ENCODE measurements at places on chromosomes 6 and 20. TPM values are rescaled to one million over a fixed set of nuclear protein-coding genes. Genes with fewer than 3 reads are reported as not detected.
A peak's percentile ranks its signal among the peaks of the same experiment; 100 is the strongest.

Gene FRMD1
- total RNA-seq, result not detected

Gene CLIC5
- total RNA-seq, result 7.4 TPM

Gene DEFB127
- not detected for total RNA-seq

Gene CEBPB
- total RNA-seq, result 177 TPM

Gene FAM209B
- total RNA-seq, result not detected

Gene C6orf52
- total RNA-seq, result not detected

DNA sequence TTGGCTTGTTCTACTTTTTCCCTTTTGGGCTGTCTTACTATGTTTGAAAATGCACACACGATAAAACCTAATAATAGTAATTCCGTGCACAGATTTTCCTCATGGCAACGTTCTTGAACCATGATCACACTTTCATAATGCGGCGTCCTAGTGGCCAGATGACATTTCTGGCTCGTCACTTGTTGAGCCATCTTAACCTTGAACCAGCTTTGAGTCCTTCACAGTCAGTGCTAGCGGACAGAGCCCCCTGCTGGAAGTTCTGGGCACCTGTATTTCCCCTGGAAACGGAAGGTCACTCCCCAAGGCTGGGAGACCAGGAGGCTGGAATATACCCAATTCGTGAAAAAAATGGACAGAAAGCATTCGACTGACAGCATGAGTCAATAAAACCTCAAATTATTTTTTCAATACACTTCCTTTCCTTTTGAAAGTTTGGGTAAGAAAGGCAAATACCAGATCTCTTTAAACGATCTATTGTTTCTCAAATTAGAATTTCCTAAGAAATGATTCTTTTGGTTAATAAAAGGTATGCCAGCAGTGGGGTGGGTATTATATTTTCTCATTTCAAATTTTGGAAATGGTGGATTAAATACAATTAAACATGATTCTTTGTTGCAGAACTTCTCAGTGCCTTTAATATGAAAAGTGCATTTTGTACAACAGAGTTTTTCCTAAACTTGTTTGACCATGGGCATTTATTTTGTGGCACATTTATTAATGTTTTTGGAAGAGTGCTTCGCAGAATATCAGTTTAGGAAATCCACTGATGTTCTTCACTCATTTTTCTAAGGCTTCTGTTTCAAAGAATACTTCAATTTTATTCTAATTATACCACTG lies 542.3 kb downstream of the QKI start:
- peak; percentile 81 for DNase-seq

DNA sequence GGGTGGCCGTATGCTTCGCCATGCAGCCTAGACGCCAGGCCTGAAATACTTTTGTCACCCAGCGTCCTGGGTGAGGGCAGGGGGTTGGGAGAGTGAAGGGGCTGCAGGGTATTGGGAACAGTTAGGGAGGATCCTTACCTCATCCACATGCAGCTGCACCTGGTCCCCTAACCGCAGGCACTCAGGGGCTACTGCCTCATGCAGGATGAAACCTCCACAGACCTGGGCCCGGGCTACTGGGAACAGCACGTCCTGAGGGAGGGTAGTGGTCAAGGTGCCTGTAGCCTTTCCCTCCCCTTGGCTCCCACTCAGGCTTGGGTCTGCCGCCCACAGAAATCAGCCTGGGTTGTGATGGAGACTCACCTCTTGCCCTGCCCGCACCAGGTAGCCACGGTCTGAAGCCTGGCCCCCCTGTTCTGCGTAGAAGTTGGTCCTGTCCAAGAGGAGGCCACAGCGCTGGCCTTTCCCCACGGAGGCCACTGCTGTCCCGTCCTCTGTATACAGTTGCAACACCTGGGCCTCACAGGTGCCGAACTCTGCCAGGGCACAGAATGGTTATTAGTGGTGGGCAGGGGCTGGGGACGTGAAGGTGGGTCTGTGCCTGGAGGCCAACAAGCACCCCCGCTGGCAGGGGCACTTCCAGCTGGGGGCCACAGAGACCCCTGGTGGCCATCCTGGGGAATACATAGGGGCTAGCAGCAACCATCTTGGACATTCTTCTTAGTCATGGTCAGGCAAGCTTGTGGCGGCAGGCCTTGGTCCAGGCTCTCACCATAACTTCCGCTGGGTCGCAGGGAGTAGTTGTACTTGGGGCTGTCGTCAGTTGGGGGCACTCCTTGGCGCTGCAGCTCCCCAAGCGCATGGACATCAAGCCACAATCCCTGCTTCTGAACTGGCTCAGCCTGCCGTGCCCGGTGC lies 8.6 kb downstream of the AARS2 start:
- DNase-seq, result peak; percentile 25

DNA sequence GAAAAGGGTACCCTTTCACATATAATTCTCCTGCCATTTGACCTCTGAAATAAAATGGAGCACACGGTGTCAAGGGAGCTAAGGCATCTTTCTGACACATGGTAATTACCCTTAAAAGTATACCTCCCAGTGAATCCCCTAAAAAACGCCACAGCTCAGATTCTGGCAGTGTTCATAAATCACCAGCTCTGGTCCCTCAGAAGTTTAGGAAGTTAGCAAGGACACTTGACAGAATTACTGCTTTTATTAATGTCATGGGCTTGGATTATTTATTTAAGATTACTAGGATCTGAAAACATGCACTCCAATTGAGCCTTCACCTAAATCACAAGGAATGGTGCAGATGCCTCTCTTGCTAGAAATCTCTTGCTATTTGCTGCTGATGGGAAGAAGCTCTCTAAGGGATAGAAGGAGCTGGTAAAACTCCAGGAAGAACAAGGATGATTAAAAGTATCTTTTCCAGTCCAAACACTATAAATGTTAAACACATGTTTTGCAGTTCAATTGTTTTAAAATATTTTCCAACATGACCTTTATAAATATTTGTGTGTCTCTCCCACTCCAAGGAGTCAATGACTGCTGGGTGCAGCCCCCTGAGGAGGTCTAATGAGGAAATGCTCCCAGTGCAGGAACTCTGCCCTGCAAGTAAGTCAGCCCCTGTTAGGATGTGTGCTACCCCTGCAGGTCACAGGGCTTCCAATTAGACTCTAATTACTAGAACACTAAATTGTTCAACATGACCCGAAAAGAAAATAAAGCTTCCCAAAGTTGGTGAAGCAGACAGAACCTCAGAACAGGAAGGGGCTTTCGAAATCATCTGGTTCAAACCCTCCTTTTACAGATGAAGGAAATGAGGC lies 230.3 kb downstream of the TFAP2A start:
- DNase-seq, result no peak

GRCh38 chr6:82458147-82458546 lies 94.5 kb downstream of the TPBG start:
- DNase-seq, result no peak

- DNase-seq, result no peak
Observed at GRCh38 chr6:154360476-154360875, 3.9 kb upstream of the IPCEF1 start.

DNA sequence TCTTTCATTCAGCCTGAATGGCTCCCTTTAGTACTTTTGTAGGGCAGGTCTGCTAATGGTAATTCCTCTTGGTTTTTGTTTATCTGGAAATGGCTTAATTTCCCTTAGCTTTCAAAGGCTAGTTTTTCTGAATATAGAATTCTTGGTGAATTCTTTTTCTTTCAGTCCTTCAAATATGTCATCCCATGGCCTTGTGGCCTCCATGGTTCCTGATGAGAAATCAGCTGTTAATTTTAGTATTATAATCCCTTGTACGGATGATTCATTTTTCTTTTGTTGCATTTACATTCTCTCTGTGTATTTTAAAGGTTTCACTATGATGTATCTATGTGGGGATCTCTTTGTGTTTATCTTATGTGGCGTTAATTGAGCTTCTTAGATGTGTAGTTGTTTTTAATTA lies 179.6 kb upstream of the ARG1 start:
- DNase-seq, result no peak

GRCh38 chr6:169896826-169897456 lies 145.5 kb downstream of the ERMARD start:
- no peak for DNase-seq

DNA sequence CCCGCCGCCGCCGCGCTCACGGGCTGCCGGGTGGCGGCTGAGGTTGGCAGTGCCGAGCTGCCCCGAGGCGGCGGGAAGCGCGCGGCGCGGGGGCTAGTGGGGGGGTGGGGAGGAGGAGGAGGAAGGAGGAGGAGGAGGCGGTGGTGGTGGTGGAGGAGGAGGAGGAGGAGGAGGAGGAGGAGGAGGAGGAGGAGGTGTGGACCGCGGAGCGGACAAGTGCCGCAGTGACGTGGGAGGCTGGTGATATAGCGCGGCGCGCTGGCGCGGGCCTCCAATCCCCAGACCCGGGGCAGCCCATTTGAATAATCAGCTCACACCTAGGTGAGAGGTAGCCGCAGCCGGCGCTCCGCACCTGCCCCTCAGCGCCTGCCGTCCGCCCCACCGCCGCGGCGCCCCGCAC lies at the start of gene FOXA2:
Gene FOXA2 (minus strand): TSS at position 51 of the 400 bp plus-strand sequence. CDS start 294 bp downstream, outside the sequence.
- peak; percentile 55 for DNase-seq

DNA sequence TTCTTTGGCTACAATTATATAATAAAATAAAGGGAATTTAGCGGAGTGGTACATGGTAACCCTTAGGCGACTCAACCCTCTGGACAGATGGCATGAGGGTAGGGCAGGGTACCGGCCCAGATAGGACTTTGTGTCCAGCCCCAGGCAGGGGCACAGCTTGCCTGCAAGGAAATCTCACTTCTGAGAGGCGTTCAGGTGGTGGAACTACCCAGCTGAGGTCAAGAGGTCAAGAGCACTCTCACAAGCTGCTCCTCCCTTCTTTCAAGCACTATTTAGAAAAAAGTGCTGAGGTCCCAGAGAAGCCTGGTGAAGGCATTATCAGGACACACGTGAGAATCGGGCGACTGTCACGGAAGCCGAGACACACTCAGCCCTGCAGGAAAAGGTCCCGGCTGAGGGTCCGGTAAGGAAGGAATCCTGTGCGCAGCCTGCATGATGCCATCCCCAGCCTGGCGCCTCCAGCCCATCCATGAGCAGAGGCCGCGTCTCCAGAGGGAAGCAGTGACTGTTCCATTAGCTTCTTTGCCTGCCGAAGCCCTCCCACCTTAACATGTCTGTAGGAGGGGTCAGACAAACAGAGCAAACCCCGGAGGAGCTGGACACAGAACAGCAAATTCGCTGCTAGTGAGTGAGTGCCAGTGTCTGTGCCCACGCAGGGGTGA lies 54.8 kb downstream of the WDR27 start:
- no peak for DNase-seq

GRCh38 chr6:33782561-33782960 lies 6.4 kb downstream of the LEMD2 start:
- no peak for DNase-seq

Measured in HT-29 (cell line).